ENCODE measurements at places on chromosomes 5 and 9. TPM values are rescaled to one million over a fixed set of nuclear protein-coding genes. Genes with fewer than 3 reads are reported as not detected.

Gene SYNPO
- total RNA-seq, result 1.4 TPM

Gene CCDC112
- total RNA-seq, result 6.5 TPM

Gene COL23A1
- total RNA-seq, result under 0.01 TPM

Gene POU5F2
- 1.7 TPM for total RNA-seq

Gene CCL28
- total RNA-seq, result 8.0 TPM

Gene EQTN
- total RNA-seq, result 0.14 TPM

Gene MYOT
- not detected for total RNA-seq

Gene PCSK1
- under 0.01 TPM for total RNA-seq

Gene CSF1R
- under 0.01 TPM for total RNA-seq
